ENCODE measurements at places on chromosomes 11 and 22.

DNA sequence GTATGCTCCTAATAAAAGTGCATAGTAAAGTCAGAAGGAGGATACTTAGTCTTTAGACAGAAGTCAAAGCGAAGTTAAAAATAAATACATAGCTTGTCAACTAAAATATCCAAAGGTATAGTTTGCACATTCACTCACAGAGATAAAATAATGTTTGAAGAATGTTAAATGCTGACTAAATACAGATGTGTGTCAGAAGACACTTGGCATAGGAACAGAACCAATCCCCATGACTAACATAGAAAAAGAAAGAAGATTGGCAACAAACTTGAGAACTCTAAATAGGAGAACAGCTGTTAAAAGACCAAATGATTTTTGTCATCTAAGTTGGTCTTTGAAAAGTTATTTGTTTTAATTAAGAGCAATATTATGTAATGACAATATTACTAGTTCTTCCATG, 1172.1 kb upstream of the RAG2 start:
- no peak for DNase-seq

- DNase-seq, result no peak
Measured at GRCh38 chr11:34866375-34866774, 49.8 kb downstream of the APIP start.

DNA sequence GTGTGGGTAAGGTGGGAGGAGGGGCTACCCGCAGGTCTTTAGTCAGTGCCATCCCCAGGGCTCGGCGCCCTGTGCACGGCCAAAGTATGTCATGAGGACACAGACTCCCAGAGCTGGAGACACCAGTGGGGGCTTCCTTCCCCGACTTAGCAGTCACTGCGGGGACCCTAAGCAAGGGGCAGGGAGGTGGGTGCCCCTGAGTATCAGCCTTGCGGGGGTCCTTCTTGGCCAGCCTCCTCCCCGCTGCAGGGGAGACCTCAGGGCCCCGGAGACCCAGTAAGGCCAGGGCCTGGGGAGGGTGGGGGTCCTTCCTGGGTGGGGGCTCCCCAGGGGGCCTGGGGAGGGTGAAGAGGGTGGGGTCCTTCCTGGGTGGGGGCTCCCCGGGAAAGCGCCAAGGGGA, 673.8 kb downstream of the BRD1 start:
- DNase-seq, result no peak

GRCh38 chr11:63639199-63639832, 25.1 kb upstream of the PLAAT3 start:
- no peak for DNase-seq

DNA sequence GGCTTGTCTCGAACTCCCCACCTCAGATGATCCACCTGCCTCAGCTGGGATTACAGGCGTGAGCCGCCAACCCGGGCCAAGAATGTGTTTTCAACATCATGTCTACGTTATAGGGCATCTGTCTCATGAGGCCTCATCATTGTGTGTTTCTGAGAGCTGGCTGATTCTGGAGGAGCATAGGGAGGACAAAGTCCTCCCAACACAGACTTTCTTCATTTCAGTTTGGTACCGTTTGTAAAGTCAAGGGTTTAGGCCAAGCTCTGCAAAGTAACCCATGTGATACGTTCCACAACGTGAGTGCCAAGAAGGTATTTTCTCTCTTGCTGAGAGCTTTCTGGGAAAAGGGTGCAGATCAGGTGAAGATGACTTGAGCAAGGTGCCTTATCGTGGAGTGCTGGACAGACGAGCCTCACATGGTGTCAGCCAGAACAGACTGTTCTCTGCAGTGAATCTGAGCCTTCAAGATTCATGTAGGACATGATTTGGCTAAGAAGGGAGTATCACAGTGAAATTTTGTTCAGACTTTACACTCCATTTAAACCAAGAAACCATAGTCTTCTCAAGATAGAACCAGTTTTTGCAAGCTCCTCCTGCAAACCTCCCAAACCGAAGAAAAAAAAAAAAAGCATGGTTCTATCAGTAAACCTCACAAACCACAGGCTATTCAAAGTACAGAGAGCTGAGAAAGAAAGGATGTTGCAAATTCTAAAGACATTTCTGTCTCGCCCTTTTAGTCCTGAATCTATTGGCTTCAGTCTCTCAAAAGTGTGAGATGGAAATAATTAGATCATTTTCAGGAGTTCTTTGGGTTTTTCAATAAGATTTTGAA, 71.7 kb downstream of the DBX1 start:
- no peak for DNase-seq

GRCh38 chr22:20610243-20610686, 102.9 kb downstream of the MED15 start:
- DNase-seq, result no peak

GRCh38 chr22:29265305-29265704, 2.5 kb downstream of the RHBDD3 start:
- DNase-seq, result no peak

DNA sequence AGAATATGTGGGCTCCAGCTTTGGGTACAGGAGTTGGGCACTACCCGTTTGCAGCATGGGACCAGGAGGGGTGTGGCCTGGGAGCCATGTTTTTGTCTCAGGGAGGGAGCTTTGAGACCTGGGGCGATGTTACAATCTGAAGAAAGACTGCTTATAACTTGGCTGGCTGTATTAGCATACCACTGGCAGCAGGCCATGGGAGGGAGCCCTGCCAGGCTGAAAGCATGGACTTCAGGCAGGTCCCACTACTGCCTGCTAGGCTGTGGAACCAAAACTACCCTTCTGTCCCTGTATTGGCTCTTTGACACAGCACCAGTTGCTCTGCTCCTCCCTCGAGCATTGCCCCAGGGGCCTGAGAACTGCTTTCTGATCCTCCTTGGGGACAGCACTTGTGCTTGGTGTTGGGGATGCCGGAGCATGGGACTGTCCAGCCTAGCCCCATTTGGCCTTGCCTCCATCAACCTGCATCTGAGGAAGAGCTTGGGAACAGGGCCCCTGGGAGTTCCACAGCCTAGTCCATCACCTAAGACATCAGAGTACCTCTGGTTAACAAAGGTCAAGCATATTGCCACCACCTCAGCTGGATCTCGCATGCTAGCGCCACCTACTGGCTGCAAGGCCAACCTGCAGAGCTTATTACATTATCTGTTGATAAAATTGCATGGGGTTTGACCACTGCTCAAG, 217.4 kb downstream of the SBF2 start:
- DNase-seq, result peak; percentile 40

DNA sequence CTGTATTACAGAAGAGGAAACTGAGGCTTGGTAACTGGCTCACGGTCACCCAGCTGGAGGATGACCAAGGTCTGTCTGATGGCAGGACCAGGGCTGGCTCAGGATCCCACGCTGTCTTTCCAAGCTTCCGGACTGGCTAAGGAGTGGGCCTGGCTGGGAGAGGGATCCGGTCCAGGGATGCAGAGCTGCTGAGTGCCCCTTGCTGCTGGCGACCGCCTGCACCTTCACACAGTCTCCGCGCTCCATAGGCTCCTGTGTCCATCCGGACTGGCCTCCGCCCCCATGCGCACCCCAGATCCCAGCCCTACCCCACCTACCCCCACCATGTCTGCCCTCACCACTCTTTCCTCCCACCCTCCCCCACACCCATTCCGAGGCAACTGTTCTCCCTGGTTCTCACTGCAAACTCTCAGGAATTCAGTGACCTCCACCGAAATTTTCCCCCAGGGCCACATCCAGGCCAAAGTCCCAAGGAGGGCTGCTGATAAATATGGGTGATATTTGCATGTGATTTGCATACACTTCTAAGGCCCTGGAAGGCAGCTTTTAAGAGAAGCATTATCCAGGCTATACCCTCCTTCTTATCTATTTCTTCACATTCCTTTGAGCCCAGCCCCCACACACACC, 48.5 kb upstream of the SLC35C1 start:
- DNase-seq, result no peak

DNA sequence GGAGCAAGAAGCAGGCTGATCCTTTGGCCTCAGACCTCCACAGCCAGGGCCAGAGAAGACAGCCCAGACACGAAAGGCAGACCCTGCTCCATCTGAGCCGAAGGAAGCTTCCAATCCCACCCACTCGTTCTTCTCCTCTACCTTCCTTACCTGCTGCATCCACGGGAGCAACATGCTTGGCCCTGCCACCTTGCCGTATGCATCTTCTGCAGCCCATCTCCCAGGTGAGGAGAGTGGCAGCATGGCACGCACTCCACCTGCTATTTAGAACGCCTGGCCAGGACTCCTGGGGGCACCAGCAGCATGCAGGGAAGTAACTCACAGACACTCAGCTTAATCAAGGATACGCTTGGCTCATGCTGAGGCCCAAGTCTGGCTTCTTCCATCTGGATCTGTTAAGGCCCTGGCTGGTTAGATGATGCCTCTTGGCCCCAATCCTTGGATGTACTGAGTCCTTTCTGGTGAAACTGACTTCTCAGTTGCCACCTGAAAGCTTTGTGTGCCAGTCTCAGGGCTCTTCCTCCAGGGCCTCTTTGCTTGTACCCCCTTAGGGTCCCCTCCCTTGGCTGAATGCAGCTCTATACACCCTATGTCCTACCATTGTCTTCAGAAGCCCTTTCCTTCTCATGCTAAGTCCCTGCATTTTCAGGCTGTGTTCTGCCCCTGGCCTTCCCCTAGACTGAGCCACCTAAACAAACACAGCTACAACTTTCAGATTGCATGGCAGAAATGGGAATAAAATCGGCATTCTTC, 604.9 kb downstream of the BUD13 start:
- DNase-seq, result peak; percentile 9

GRCh38 chr11:104623518-104623917, 274.7 kb downstream of the CASP12 start:
- no peak for DNase-seq

- no peak for DNase-seq
Measured at GRCh38 chr11:72758690-72759389, 6.6 kb upstream of the ARAP1 start.

GRCh38 chr11:64900263-64900678, 16.7 kb downstream of the ATG2A start:
- no peak for DNase-seq

DNA sequence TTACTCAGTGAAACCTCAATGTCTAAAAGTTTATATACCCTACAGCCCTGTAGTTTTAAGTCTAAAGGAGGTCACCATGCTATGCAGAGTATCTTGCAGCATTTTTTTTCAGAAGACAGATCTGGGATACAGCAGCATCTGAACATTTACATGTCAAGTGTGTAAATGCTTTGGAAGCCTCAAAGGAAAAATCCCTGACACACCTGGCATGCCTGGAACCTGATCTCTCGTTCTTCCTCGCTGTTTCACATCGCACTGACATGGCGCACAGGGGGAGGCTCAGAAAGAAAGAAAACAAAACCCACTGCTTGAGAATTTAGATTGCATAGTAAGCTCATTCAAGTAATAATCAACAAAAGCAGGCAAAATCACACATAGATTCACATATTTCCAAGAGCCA, 31.0 kb downstream of the PAX6 start:
- no peak for DNase-seq

GRCh38 chr11:77442394-77443053, 31.4 kb downstream of the PAK1 start:
- DNase-seq, result no peak

- DNase-seq, result no peak
Measured at GRCh38 chr22:46432164-46433068, 96.9 kb downstream of the TRMU start.

DNA sequence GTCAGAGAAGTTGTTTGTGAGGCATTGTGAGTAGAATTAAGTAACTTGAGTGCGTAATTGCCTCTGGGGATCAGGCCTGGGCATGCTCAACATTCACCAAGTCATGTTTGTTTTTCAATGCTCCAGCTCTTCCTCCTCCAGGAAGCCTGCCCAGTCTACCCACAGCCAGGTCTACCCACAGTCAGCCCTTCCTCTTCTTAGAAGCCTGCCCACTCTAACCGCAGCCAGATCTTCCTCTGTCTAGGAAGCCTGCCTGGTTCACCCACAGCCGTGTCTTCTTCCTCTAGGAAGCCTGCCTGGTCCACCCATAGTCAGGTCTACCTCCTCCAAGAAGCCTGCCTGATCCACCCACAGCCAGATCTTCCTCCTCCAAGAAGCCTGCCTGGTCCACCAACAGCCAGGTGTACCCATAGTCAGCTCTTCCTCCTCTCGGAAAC, 25.0 kb downstream of the LRP5 start:
- DNase-seq, result no peak

- no peak for DNase-seq
Measured at GRCh38 chr11:16773981-16774935, 35.8 kb downstream of the C11orf58 start.

- DNase-seq, result peak; percentile 80
Measured at GRCh38 chr11:8229299-8230177, 34.1 kb downstream of the LMO1 start.

DNA sequence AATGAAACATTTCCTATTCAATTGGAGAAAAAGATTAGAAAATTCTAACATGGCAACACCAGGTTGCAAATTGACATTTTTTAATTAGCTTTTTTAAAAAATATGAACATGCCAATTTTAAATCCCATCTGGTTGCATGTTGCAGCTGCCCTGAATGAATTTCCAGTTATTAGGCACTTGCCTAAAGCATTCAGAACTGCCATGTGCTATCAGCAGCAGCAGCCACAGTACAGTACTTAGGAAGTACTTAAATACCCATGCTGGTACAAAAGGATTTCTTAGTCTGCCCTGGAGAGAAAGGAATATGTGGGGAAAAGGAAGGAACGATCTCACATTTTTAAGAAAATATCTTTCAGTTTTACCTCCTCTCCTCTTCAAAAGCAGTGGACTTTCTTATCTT, 46.2 kb downstream of the FAM168A start:
- no peak for DNase-seq

Data from D341Med (cell line).